ENCODE measurements at places on chromosomes 5 and 9.

DNA sequence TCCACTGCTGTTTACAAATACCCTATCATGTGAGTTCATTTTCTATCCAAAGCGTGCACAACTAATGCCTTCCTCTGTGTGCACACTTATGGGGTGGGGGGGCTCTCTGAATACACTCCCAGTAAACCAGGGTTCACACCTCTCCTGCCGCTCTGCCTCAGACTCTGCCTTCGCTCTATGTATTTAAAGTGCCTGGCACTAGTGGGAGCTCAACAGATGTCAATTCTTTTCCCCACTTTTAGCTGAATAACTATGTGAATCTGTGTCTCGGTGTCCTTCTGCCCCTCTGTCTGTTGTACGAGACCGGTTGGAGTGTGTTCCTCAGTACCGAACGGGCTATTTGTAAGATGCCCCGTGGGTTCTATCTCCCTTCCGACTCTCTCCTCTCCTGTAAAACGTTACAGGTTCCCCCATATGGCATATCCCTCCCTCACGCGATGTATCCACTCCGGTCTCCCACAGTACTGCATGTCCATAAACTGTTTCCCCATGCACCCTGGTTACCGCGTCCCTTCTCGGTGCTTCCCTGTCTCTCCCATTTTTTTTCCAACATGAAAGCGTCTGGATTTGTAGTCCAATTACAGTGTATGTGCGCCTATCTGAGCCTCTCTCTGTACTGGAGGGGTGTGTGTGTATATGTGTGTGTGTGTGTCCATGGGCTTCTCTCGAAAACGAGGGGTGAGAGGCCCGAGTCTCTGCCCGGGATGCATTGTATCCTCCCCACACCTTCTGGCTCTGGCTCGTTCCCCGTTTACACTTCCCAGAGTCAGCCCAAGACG is 1.6 kb downstream of the ELL2 start:
- DNase-seq, result no peak
- peaks cover 5% of the 10 kb centered on the region for H3K36me3 ChIP-seq
- peaks cover 10% of the 10 kb centered on the region for H3K27me3 ChIP-seq
- peak overlapping the region; percentile 97 for H3K27ac ChIP-seq
- H3K4me1 ChIP-seq, result peaks cover 34% of the 10 kb centered on the region

GRCh38 chr5:71891856-71892255 is 172.8 kb downstream of the CARTPT start:
- no peak overlapping the region for H3K4me3 ChIP-seq
- H3K36me3 ChIP-seq, result peaks cover 10% of the 10 kb centered on the region
- peaks cover 5% of the 10 kb centered on the region for H3K27me3 ChIP-seq

DNA sequence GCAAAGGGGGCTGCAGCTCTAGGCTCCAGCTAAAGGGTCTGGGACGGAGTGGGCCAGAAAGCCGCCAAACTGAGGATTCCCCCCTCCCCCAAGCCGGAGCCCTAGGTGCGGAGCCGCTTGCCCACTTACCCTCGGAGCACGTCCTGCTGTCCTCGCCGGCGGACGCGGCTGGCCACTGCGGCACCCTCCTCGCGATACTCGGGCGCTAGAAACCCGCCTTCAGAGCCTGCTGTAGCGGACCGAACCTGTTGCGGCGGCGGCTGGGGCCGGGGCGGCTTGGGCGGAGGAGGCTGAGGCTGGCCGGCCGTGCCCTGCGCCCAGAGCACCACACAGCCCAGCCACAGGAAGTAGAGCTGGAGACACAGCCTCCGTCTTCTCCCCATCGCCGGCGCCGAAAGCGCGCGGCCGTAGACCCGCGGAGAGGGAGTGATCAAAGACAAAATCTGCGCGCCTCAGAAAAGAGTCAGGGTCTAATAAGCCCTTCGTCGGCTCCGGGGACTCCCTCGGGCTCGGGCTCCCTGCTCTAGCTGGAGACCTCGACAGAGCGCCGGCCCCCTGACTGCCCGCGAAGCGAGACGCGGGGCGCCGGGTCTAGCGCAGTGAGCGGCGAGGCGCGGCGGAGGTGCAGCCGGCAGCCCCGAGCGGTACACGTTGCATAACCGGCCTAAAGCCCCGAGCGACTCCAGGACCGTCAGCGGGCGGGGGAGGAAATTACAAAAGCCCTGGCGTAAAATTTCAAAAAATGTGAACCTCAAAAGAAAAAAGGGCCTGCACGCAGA is 635 bp downstream of the FBN2 start:
- no peak for DNase-seq
- H3K36me3 ChIP-seq, result peaks cover 2% of the 10 kb centered on the region
- H3K27me3 ChIP-seq, result peaks cover 33% of the 10 kb centered on the region
- H3K4me1 ChIP-seq, result peaks cover 3% of the 10 kb centered on the region
- H3K27ac ChIP-seq, result no peak overlapping the region
- H3K4me3 ChIP-seq, result peak overlapping the region; percentile 21

DNA sequence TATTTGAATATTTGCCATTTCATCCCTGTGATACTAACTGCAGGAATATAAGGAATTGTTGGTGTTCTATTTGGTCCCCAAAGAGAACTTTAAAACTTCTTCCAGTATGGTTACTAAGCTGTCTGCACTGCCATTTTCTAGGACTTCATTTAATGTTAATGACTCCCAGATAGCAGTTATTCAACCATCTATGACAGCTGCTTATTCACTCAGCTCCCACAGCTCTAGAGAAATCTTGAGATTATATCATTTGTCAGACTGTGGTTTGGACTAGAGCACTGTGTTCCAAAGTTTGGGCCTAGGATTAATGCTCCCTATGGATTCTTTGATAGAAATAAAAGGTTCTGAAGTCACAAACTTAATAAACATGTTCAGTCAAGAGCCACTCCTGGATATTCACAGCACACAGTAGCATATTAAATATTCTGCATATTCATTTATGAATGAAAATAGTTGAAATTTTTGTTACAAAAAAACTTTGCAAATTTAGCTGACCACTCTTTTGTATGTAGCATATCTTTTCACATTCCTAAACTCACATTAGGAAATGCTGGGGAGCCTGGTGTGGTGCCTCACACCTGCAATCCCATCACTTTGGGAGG is 173.7 kb downstream of the NFIB start:
- H3K27me3 ChIP-seq, result peaks cover 11% of the 10 kb centered on the region
- no peak overlapping the region for H3K27ac ChIP-seq
- H3K4me1 ChIP-seq, result no peaks in the 10 kb centered on the region
- no peak overlapping the region for H3K4me3 ChIP-seq

GRCh38 chr5:115452083-115452482 is 92.5 kb downstream of the FEM1C start:
- H3K4me1 ChIP-seq, result peaks cover 2% of the 10 kb centered on the region
- no peak overlapping the region for H3K4me3 ChIP-seq
- H3K27ac ChIP-seq, result no peak overlapping the region
- peaks cover 14% of the 10 kb centered on the region for H3K27me3 ChIP-seq
- DNase-seq, result no peak
- no peaks in the 10 kb centered on the region for H3K36me3 ChIP-seq

GRCh38 chr5:136061630-136062365 is 33.0 kb downstream of the TGFBI start:
- H3K27me3 ChIP-seq, result peaks cover under 1% of the 10 kb centered on the region
- peaks cover 3% of the 10 kb centered on the region for H3K4me1 ChIP-seq
- no peak for DNase-seq
- no peaks in the 10 kb centered on the region for H3K36me3 ChIP-seq
- H3K4me3 ChIP-seq, result no peak overlapping the region

DNA sequence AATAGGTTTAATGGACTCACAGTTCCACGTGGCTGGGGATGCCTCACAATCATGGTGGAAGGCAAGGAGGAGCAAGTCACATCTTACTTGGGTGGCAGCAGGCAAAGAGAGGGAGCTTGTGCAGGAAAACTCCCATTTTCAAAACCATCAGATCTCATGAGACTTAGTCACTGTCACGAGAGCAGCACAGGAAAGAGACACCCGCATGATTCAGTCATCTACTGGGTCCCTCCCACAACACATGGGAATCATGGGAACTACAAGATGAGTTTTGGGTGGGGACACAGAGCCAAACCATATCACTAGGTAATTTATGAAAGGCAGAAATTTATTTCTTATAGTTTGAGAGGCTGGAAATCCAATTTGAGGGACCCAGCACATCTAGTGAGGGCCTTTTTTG is 40.0 kb downstream of the MTREX start:
- peak overlapping the region; percentile 74 for H3K27ac ChIP-seq
- H3K4me1 ChIP-seq, result peaks cover 7% of the 10 kb centered on the region
- H3K4me3 ChIP-seq, result no peak overlapping the region

- H3K4me1 ChIP-seq, result no peaks in the 10 kb centered on the region
- H3K27ac ChIP-seq, result no peak overlapping the region
- peaks cover 10% of the 10 kb centered on the region for H3K27me3 ChIP-seq
- DNase-seq, result no peak
- H3K4me3 ChIP-seq, result no peak overlapping the region
Measured at GRCh38 chr5:2291146-2291840, 408.6 kb upstream of the IRX4 start.

- H3K36me3 ChIP-seq, result peaks cover 10% of the 10 kb centered on the region
- H3K4me1 ChIP-seq, result peaks cover 80% of the 10 kb centered on the region
- peak overlapping the region; percentile 82 for H3K4me3 ChIP-seq
- H3K27ac ChIP-seq, result peak overlapping the region; percentile 97
Measured at GRCh38 chr9:33140401-33141360, 26.5 kb downstream of the B4GALT1 start.

DNA sequence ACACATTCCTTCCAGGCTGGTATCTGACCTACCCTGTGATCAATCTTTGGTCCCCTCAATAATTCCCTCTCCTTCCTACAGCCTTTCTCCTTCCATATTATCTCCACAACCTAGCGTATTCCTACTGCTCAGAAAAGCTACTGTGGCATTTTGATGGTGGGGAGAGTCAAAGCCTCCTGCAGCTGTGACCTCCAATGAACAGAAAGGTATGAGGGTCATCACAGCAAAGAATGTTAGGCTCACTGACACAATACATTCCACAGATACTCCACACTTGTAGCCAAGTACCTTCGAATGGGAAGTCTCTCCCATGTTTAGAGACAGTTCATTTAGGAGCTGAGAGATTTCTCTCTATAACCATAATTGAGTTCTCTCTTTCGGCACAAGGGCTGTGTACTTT is 5.9 kb downstream of the FBN2 start:
- H3K4me1 ChIP-seq, result peaks cover 3% of the 10 kb centered on the region
- no peak overlapping the region for H3K4me3 ChIP-seq

- no peak overlapping the region for H3K4me3 ChIP-seq
- DNase-seq, result no peak
- H3K27ac ChIP-seq, result peak overlapping the region; percentile 3
- no peaks in the 10 kb centered on the region for H3K27me3 ChIP-seq
- H3K4me1 ChIP-seq, result peaks cover 30% of the 10 kb centered on the region
Measured at GRCh38 chr9:98146101-98146991, 27.3 kb upstream of the TRIM14 start.

GRCh38 chr9:71716138-71716909 is 52.0 kb downstream of the CEMIP2 start:
- peaks cover 15% of the 10 kb centered on the region for H3K4me1 ChIP-seq
- no peaks in the 10 kb centered on the region for H3K27me3 ChIP-seq
- DNase-seq, result no peak
- H3K36me3 ChIP-seq, result peaks cover 13% of the 10 kb centered on the region
- peak overlapping the region; percentile 66 for H3K27ac ChIP-seq

GRCh38 chr9:109604781-109605180 is 106.7 kb upstream of the PTPN3 start:
- H3K4me3 ChIP-seq, result no peak overlapping the region
- DNase-seq, result no peak
- no peak overlapping the region for H3K27ac ChIP-seq
- no peaks in the 10 kb centered on the region for H3K4me1 ChIP-seq

DNA sequence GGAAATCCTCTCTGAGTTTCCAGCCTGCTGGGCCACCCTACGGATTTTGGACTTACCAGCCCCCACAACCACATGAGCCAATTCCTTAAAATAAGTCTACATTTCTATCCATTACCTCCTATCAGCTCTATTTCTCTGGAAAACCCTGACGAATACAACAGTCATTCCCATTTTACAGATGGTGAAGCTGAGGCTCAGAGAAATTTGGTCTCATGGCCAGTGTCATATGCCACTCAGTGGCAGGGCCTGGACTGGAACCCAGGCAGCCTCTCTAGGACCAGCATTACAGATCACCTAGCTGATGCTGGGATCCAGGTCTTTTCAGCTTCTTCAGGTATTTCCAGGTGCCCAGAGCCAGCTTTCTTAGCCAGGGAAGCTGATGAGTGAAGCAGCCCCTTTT is 45.0 kb upstream of the SH3PXD2B start:
- peaks cover 2% of the 10 kb centered on the region for H3K36me3 ChIP-seq
- no peak overlapping the region for H3K27ac ChIP-seq
- H3K4me3 ChIP-seq, result no peak overlapping the region
- no peaks in the 10 kb centered on the region for H3K4me1 ChIP-seq
- no peak for DNase-seq

DNA sequence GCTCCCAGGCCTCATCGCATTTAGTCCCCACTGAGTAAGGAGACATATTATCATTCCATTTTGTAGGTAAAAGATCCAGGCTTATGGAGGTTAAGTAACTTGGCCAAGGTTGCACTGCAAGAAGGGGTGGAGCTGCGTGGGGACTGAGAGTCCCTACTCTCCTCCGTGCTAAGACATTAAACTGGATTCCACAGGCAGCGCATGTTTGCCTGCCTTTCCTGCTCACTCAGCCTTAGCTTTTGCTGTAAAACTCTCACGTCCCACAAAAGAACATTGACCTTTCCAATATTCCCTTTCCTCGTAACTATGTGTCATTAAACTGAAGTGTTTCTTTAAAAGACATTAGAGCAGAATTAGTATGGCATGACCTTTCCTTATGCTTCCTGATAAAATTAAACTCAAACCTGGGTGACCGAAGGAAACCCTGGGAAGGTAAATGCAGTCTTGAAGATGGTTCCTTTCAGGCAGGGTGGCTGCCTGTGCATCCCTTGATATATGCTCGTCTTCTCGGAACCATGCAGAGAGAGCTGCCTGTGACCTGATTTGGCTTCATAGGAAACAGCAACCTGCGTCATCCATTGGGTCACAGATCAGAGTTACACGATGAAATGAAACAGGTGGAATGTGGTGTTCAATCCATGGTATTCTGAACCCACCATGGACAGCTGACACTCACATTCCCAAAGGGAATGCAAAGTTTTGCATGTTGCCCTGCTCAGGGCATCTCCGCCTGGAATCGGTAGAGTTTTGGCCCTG is 85.9 kb downstream of the TMEM252 start:
- no peak overlapping the region for H3K27ac ChIP-seq
- no peak for DNase-seq
- H3K4me3 ChIP-seq, result no peak overlapping the region
- no peaks in the 10 kb centered on the region for H3K4me1 ChIP-seq

GRCh38 chr9:3868012-3868411 is 342.2 kb upstream of the RFX3 start:
- H3K4me1 ChIP-seq, result no peaks in the 10 kb centered on the region
- H3K27me3 ChIP-seq, result peaks cover 13% of the 10 kb centered on the region
- no peak for DNase-seq
- no peak overlapping the region for H3K27ac ChIP-seq
- H3K4me3 ChIP-seq, result no peak overlapping the region
- peaks cover 2% of the 10 kb centered on the region for H3K36me3 ChIP-seq

DNA sequence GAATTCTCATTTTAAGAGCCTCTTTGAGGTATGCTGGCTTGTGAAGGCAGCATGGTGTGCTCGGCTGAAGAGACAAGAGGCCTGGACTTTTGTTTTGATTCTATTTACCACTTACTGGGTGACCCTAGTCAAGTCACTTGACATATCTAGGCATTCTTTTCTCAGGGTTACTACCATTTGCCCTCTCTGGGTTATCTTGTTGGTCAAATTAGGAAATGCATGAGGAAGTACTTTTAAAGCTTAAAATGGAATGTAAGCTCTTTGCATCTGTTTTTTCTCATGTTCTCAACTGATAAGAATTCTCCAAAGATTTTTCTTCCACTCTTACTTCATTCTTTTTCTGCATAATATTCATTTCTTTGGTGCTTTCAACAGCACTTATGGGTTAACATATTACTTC is 173.1 kb downstream of the PLK2 start:
- no peaks in the 10 kb centered on the region for H3K4me1 ChIP-seq
- no peaks in the 10 kb centered on the region for H3K36me3 ChIP-seq
- no peak overlapping the region for H3K27ac ChIP-seq
- peaks cover under 1% of the 10 kb centered on the region for H3K27me3 ChIP-seq
- DNase-seq, result no peak
- H3K4me3 ChIP-seq, result no peak overlapping the region

All from T-helper 17 cell (primary cell).